K562 (cell line): ENCODE measurements at places on chromosomes 3 and 15. TPM values are rescaled to one million over a fixed set of nuclear protein-coding genes. Genes with fewer than 3 reads are reported as not detected.

DNA sequence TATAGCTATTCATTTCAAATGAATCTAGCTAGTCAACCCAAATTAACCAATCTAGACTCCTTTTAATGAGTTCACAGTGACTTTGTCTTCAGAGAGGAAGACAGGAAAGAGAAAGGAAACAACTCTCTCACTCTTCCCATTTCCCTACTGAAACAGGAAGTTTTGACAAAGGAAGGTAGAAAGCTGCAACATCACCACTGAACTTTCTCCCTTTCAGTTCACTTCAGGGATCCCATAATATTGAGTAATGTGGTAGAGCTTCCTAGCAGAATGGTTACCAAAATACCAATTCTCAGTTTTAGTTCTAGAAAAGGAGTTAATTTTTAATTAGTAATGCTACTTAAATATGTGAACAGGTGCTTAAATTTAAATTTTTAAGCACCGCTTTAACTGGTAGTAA is 7.5 kb downstream of the VPS13C start:
- H3K27ac ChIP-seq = no peak overlapping the region
- DNase-seq = no peak
- H3K36me3 ChIP-seq = no peaks in the 10 kb centered on the region
- H3K4me3 ChIP-seq = no peak overlapping the region
- peaks cover 8% of the 10 kb centered on the region; the same call in 1 of the 3 replicates for H3K4me1 ChIP-seq
- no peaks in the 10 kb centered on the region for H3K27me3 ChIP-seq

Gene KLF15
- 3.7 and 4.8 TPM in 2 replicates for total RNA-seq

GRCh38 chr3:56347219-56347871 is 120.9 kb downstream of the ERC2 start:
- H3K36me3 ChIP-seq = no peaks in the 10 kb centered on the region
- H3K27ac ChIP-seq = no peak overlapping the region
- H3K4me1 ChIP-seq = no peaks in the 10 kb centered on the region
- no peaks in the 10 kb centered on the region for H3K27me3 ChIP-seq
- peak; percentile 40 for DNase-seq

DNA sequence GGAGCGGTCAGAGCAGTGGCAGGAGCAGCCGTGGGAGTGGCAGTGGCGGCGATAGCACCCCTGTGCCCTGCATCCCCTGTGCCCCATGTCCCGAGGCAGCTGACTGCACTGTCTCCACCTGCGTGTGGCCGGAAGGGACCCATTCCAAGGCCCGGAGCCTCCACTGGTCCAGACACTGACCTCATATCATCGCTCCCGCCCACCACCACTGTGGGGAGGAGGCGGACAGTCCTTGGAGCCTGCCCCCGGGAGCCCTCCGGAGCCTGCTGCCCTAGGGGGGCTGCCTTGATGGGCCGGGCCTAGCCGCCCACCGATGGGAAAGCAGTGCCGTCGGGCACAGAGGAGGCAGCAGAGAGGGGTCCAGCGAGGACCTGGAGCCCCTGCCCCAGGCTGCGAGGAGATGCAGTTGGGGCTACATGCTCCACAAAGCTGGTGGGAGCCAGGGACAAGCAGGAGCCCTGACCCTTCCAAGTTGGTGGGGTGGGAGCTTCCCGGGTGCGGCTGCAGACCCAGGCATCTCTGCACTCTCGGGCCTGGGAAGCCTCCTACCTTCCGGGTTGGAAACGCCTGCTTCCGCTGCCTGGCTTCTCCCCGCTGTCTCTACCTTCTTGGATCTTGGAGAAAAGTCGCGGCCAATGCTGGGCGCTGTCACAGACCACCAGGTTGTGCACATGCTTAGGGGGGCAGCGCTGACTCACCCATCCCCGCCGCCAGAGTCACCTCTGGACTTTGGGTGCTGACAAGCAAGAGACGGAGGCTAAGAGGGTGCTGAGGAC is 283.2 kb upstream of the ROBO1 start:
- no peak overlapping the region for H3K27ac ChIP-seq
- H3K36me3 ChIP-seq = no peaks in the 10 kb centered on the region
- H3K4me1 ChIP-seq = no peaks in the 10 kb centered on the region
- no peak overlapping the region for H3K4me3 ChIP-seq
- no peaks in the 10 kb centered on the region for H3K27me3 ChIP-seq

Gene RBPMS2
- 2.6 and 2.7 TPM in 2 replicates for total RNA-seq

DNA sequence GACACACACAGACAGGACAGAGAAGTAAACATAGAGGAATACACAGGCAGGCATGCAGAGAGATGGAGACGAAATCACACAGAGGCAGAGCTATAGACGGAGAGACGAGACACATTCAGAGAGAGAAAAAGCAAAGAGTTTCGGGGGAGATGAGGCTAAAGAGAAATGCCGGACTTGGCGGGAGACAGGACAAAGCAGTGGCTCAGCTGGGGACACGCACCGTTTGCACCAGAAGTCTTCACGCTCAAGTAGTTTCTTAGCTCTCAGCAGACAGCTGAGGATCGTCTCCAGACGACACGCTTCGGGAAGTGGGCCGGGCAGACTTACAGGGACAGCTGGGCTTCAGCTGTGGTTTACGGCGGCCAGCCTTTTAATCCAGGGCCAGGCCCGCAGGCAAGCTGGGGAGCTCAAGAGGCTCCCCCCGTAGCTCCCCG is 56.2 kb upstream of the DLG1 start:
- peaks cover 10% of the 10 kb centered on the region for H3K4me1 ChIP-seq
- H3K4me3 ChIP-seq = no peak overlapping the region
- H3K27ac ChIP-seq = no peak overlapping the region
- peaks cover 11% of the 10 kb centered on the region; the same call in 1 of the 2 replicates for H3K27me3 ChIP-seq
- no peaks in the 10 kb centered on the region for H3K36me3 ChIP-seq
- no peak for DNase-seq

GRCh38 chr3:71356265-71356664 is 227.3 kb downstream of the FOXP1 start:
- DNase-seq = no peak
- no peaks in the 10 kb centered on the region for H3K36me3 ChIP-seq
- no peaks in the 10 kb centered on the region for H3K4me1 ChIP-seq
- H3K27ac ChIP-seq = no peak overlapping the region
- no peak overlapping the region for H3K4me3 ChIP-seq

Gene MFAP1
- 34.3 and 37.1 TPM in 2 replicates for total RNA-seq

Gene GOLGA6D
- not detected in 2 replicates for total RNA-seq

Gene NCEH1
- 5.0 and 5.2 TPM in 2 replicates for total RNA-seq

Gene LRTM1
- not detected in 2 replicates for total RNA-seq

DNA sequence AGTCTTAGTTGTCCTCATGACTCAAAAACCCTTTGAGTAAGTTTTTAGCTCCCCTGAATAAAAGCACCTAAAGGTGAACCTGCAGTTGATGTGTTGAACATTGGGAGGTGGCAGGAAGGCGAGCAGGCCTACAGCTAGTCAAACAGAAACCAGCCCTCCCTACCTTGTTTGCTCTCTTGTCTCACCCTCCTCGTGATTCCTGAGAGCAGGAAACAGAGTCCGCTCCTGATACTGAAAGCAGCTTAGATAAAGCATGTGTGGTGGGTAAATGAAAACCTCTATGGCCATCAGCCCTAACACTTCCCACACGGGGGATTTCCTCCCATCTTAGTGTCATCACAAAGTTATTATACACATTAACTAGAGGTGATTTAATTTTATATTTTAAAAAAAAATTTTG is 21.8 kb upstream of the CLDN18 start:
- no peaks in the 10 kb centered on the region for H3K36me3 ChIP-seq
- H3K4me3 ChIP-seq = no peak overlapping the region
- H3K4me1 ChIP-seq = no peaks in the 10 kb centered on the region
- H3K27ac ChIP-seq = no peak overlapping the region

GRCh38 chr3:191438150-191438814 is 22.7 kb upstream of the PYDC2 start:
- no peak overlapping the region for H3K27ac ChIP-seq
- no peak overlapping the region for H3K4me3 ChIP-seq
- no peaks in the 10 kb centered on the region for H3K4me1 ChIP-seq
- no peaks in the 10 kb centered on the region for H3K27me3 ChIP-seq
- no peak for DNase-seq

GRCh38 chr3:144466114-144466513 is 494.5 kb downstream of the DIPK2A start:
- no peaks in the 10 kb centered on the region for H3K4me1 ChIP-seq
- H3K27ac ChIP-seq = no peak overlapping the region
- H3K4me3 ChIP-seq = no peak overlapping the region
- no peaks in the 10 kb centered on the region for H3K27me3 ChIP-seq
- H3K36me3 ChIP-seq = no peaks in the 10 kb centered on the region
- DNase-seq = no peak

GRCh38 chr15:80942746-80943565 is 46.7 kb downstream of the MESD start:
- H3K4me1 ChIP-seq = no peaks in the 10 kb centered on the region
- no peak for DNase-seq
- no peak overlapping the region for H3K4me3 ChIP-seq
- 0 out of 3 replicates have a peak, but pooled peaks cover 2% of the 10 kb centered on the region for H3K36me3 ChIP-seq

GRCh38 chr3:107204121-107204520 is 173.1 kb upstream of the CCDC54 start:
- H3K4me3 ChIP-seq = no peak overlapping the region
- no peak for DNase-seq
- H3K27ac ChIP-seq = no peak overlapping the region
- H3K36me3 ChIP-seq = no peaks in the 10 kb centered on the region
- H3K27me3 ChIP-seq = no peaks in the 10 kb centered on the region

- peaks cover 45% of the 10 kb centered on the region for H3K4me1 ChIP-seq
- H3K27me3 ChIP-seq = no peaks in the 10 kb centered on the region
- no peak overlapping the region for H3K4me3 ChIP-seq
- H3K27ac ChIP-seq = no peak overlapping the region
Observed at GRCh38 chr15:96344060-96344705, 13.7 kb downstream of the NR2F2 start.

Gene OR5H6
- not detected in 2 replicates for total RNA-seq

DNA sequence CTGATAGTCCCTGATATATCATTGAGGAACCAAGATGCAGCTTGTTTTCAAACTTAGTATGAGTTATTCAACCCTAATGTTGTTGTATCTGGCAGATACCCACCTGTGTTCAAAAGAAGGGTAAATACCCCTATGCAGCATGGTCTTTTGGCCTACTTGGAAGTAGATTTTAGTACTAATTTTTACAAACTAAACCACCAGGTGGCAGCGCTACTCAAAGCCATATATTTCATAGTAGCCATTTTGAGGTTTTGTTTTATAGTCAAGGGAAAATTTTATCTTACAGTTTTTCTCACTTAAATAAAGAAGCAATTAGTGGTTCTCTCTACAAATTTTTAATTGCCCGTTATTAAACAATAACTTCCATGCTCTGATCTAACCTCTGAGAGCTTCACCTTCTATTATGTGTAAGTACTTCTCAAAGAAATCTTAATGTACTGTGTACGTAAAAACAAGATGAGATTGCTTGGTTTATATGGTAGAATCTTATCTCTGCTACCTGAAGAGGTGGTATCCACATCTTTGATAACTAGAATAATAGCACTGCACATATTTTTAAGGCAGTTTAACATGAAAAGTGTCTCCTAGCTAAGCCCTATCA is 31.5 kb upstream of the MLF1 start:
- no peaks in the 10 kb centered on the region for H3K27me3 ChIP-seq
- no peak overlapping the region for H3K4me3 ChIP-seq
- DNase-seq = peak; percentile 23
- H3K27ac ChIP-seq = no peak overlapping the region

DNA sequence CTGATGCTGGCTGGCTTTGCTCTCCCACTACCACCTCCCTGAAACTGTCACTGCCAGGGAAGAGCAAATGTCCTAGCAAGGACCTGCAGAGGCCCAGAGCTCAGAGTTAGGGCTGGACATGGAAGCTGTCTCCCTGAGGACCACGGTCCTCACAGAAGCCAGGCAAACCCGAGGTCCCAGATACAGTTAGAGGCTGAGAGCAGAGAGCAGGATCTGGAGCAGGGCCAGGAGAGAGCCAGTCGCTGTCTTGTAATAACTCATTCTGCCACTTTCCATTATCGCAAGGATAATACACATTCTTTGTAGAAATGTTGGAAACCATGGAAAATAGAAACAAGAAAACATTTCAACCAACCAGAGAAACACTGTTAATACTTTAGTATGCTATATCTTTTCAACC is 10.1 kb downstream of the GHSR start:
- H3K27ac ChIP-seq = no peak overlapping the region
- DNase-seq = no peak
- H3K36me3 ChIP-seq = no peaks in the 10 kb centered on the region
- H3K4me3 ChIP-seq = no peak overlapping the region
- H3K4me1 ChIP-seq = no peaks in the 10 kb centered on the region
- H3K27me3 ChIP-seq = no peaks in the 10 kb centered on the region; the same call in 2 of the 3 replicates

DNA sequence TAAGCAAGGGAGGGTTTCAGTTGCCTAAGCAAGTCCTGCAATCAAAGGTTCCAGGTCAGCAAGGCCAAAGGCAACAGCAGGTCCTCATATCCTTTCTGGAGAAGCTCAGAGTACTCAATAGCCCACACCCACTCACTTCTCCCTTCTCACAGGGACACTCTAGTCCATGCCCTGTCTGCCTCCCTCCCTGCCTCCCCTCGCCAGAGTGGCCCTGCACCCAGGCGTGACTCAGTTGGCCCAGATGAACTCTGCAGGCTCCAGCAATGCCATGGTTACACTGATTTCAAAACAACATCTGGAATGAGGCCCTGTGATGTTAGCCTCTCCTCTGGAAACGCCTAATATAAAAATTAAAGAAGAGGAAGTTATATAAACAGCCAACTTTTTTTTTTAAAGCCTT is 32.9 kb downstream of the IL16 start:
- no peak for DNase-seq
- no peaks in the 10 kb centered on the region for H3K27me3 ChIP-seq
- H3K4me3 ChIP-seq = no peak overlapping the region
- H3K27ac ChIP-seq = no peak overlapping the region
- H3K4me1 ChIP-seq = no peaks in the 10 kb centered on the region

Gene SNX22
- 1.8 and 3.0 TPM in 2 replicates for total RNA-seq

GRCh38 chr15:50740955-50741354 is 24.6 kb downstream of the SPPL2A start:
- H3K4me3 ChIP-seq = no peak overlapping the region
- H3K36me3 ChIP-seq = peaks cover 10% of the 10 kb centered on the region; the same call in 2 of the 3 replicates
- no peaks in the 10 kb centered on the region for H3K27me3 ChIP-seq
- no peaks in the 10 kb centered on the region for H3K4me1 ChIP-seq
- no peak for DNase-seq
- H3K27ac ChIP-seq = no peak overlapping the region

GRCh38 chr3:111311709-111312235 is 230.2 kb upstream of the CD96 start:
- no peak for DNase-seq
- no peaks in the 10 kb centered on the region for H3K36me3 ChIP-seq
- H3K27me3 ChIP-seq = no peaks in the 10 kb centered on the region
- H3K4me1 ChIP-seq = no peaks in the 10 kb centered on the region
- no peak overlapping the region for H3K27ac ChIP-seq

DNA sequence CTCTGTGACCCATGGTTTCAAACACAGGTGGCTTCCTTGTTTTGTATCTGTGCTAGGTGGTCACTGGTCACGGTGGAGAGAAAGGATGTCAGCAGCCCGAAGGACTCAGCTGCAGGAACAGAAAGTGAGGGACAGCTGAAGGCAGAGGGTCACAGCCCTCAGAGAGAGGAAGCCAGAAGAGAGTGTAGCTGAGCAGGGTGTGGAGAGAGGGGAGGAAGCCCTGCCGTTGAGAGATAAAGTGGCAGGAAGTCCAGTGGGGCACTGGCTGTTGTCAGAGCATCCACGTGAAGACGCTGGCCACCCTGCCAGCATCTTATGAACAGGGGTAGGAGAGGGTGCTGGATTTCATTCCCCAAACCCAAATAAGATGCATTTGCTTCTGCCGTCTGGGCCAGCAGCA is 36.9 kb downstream of the LIMD1 start:
- H3K36me3 ChIP-seq = peaks cover 10% of the 10 kb centered on the region; the same call in 2 of the 3 replicates
- H3K4me1 ChIP-seq = peaks cover 17% of the 10 kb centered on the region; the same call in 2 of the 3 replicates
- DNase-seq = peak; percentile 87
- peak overlapping the region; percentile 85 for H3K27ac ChIP-seq
- no peak overlapping the region for H3K4me3 ChIP-seq
- no peaks in the 10 kb centered on the region for H3K27me3 ChIP-seq
